ENCODE measurements at places on chromosomes 12 and 14.

DNA sequence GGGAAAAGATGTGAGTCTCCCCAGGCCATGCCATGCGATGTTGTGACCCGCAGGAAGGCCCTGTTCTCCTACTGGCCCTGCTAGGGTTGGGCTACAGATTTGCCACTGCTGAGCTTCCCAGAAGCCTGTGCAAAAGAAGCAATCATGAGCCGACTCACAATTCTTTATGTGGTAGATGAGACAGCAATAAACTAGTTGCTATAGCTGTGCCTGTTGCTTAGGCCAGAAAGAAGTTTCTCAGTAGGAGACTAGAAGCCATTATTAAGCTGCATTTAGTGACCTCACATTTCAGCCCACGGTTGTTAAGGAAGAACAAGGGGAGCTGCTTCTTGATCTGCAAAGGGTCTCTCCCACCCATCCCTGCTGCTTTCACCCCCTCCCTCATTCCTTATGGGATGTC is 239.4 kb upstream of the CRY1 start:
- no peak for DNase-seq

DNA sequence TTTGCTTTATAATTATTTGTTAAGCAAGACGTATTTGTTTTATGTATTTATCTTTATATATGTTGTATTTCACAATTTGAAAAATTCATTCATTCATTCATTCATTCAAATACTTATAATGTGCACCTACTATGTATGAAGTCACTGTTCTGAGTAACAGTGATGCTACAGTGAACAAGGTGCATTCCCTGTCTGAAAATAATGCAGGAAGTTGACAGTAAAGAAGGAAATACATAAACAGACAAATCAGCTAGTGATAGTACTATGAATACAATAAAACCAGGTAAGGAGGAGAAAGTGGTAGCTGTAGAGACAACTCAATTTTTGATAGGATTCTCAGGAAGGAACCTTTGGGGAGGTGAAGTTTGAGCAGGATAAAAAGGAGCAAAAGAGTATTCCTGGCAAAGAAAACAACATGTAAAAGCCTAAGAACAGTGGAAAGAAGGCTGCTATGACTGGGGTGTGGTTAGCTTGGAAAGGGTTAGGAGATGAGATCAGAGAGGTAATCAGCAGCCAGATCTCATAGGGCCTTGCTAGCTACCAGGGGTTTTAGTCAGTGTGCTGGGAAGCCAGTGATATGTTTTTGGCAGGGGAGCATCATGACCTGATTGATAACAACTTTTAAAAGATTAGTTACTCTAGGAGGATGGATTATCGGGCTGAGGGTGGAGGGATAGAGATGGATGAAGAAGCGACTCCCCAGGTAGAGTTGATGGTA is 17.4 kb downstream of the BICDL1 start:
- DNase-seq: no peak

GRCh38 chr14:25122211-25122610 is 72.3 kb upstream of the STXBP6 start:
- DNase-seq: no peak

- no peak for DNase-seq
Observed at GRCh38 chr14:101456246-101457175, 104.8 kb upstream of the DIO3 start.

- DNase-seq: no peak
Observed at GRCh38 chr12:108646600-108647579, 13.2 kb upstream of the SELPLG start.

- no peak for DNase-seq
Observed at GRCh38 chr12:53330671-53331070, 5.5 kb downstream of the SP7 start.

- DNase-seq: no peak
Observed at GRCh38 chr12:1319212-1319611, 275.2 kb downstream of the FBXL14 start.

- no peak for DNase-seq
Observed at GRCh38 chr12:105048315-105048714, 35.9 kb downstream of the ALDH1L2 start.

- no peak for DNase-seq
Observed at GRCh38 chr14:49767270-49767570, 733 bp upstream of the KLHDC2 start.

GRCh38 chr14:56580221-56580711 is 668 bp downstream of the TMEM260 start:
- DNase-seq: no peak

- DNase-seq: no peak
Observed at GRCh38 chr14:49319810-49320209, 266.4 kb downstream of the RPS29 start.
